ENCODE measurements at places on chromosomes 2 and 18. TPM values are rescaled to one million over a fixed set of nuclear protein-coding genes. Genes with fewer than 3 reads are reported as not detected.

The PROKR1 gene
- total RNA-seq, result 0.52 TPM

The LRRC30 gene
- total RNA-seq, result not detected

The ADD2 gene
- 36.1 TPM for total RNA-seq

The LBH gene
- total RNA-seq, result 89.2 TPM

The APCDD1 gene
- not detected for total RNA-seq

The ROCK2 gene
- 12.6 TPM for total RNA-seq

The CTAGE1 gene
- total RNA-seq, result not detected

Data from activated naive CD8-positive, alpha-beta T cell treated with anti-CD3 and anti-CD28 coated beads for 36 hours (primary cell).